Stimulated activated CD4-positive, alpha-beta T cell treated with anti-CD3 and anti-CD28 coated beads, TNF-alpha, amount 100 ng/mL, for 24 hours (primary cell): ENCODE measurements at places on chromosomes 4 and X.

DNA sequence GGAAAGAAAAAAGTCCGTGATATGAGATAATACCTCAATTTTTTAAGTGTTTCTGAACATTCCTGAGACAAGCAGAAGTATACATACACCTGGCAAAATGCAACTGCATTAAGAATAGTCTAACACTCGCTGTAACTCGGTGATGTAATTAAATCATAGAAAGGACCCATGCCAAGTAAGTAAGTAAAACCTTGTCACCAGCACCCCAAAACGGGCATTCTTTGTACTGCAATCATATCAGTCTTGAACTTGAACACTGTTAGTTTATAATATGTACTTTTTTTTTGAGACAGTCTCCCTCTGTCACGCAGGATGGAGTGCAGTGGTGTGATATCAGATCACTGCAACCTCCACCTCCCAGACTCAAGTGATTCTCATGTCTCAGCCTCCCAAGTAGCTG lies 47.4 kb downstream of the SMIM14 start:
- DNase-seq: no peak

DNA sequence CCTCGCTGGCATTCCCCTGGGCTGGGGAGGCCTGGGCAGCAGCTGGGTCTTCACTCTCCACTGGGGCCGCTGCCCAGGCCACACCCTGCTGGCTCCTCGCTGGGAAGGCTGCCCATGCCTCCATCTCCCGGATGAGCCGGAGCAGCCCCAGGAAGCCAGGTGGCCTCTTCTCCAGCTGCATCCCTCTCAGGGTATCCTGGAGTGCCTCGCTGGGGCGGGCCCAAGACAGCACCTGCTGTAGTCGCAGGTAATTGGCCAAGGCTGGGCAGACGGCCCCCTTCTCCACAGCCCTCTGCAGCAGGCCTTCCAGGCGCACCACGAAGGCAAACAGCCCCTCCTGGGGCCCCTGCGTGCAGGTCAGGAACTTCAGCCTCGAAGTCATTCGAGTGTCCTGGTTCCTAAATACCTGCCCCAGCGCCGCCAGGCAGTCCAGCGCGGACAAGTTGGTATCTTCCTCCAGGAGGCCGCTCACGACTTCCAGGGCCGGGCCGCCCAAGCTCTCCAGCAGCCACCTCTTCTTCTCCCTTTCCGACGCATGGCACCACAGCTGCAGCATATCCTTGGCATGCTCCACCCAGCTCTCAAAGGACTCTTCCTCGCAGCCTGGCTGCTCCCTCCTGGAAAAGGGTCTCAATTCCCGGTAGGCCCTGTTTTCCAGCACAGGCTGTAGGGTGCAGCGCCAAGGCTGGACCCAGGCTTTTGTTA lies 3.7 kb downstream of the PNMA6E start:
- DNase-seq: no peak

GRCh38 chrX:72340626-72341025 lies 34.9 kb upstream of the CITED1 start:
- no peak for DNase-seq

GRCh38 chr4:21882051-21882839 lies 66.3 kb downstream of the KCNIP4 start:
- DNase-seq: no peak

DNA sequence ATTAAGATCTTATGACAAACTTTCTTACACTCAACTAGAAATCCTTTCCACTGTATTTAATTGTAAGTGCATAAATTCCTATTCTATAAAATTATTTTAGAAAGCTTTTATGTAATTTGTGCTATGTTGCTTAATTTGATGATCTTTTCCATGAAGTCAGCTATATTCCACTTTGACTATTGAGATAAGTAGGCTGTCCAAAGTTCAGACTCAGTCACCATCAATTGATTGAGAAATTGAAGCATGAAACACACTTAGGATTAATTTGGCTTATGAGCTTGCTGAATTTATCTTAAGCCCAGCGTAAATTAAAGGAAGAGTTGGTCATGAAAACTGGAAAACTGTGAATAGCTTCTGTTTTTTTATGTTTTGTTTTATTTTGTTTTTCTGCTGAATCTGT lies 18.7 kb upstream of the UGT2B10 start:
- DNase-seq: no peak

DNA sequence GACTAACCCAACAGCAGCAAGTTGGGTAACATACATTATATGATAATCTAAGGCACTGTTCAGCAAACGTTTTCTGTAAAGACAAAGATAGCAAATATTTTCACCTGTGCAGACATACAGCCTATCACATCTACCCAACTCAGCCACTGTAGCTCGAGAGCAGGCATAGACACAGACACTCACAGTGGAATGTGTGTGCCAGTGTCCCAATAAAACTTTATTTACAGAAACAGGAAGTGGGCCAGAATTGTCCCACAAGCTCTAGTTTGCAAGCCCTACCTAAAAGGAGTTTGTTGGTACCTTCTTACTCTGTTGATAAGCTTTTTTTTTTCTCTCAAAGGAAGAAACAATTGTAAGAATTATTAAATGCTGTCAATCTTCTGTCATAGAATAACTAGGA lies 11.9 kb upstream of the FAM9A start:
- no peak for DNase-seq

DNA sequence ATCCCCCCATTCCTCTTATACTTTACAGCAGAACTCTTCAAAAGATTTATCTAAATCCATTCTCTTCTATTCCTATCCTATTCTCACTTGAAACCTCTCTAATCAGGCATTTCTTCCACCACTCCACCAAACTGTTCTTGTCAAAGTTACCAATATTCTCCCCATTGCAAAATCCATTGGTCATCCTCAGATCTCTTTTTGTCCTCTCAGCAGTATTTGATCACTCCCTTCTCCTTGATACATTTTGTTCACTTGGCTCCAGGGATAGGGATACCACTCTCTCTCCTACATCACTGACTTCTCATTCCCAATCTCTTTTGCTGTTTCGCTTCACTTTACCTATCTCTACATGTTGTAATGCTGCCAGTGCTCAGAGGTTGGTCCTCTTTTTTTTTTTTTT lies 2.8 kb upstream of the MTMR8 start:
- no peak for DNase-seq
